Left ventricle myocardium inferior (tissue), 1 donor: ENCODE measurements at places on chromosomes 4 and X. TPM values are rescaled to one million over a fixed set of nuclear protein-coding genes. Genes with fewer than 3 reads are reported as not detected.

Gene F8
- total RNA-seq, result 49.7 TPM

Gene FAM241A
- 7.6 TPM for total RNA-seq

DNA sequence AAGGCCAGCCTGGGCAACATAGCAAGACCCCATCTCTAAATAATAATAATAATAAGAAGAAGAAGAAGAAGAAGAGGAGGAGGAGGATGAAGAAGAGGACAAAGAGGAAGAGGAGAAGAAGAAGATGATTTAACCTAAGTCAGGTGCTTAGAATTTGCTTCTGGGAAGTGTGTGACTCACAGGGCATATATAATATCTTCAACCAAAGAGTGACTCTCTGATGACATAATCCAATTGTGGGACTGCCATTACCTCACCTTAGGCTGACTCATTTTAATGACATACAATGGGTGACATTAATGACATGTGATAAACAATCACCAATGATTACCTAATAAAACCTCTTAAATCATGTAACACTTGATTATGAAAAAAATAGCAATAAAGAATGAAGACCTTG lies 32.7 kb upstream of the MBTPS2 start:
- no peak for DNase-seq

- no peak for DNase-seq
Observed at GRCh38 chr4:1447676-1448588, 41.7 kb upstream of the NKX1-1 start.

GRCh38 chr4:21900211-21900610 lies 48.4 kb downstream of the KCNIP4 start:
- DNase-seq, result no peak

GRCh38 chrX:153728951-153729631 lies 4.4 kb downstream of the ABCD1 start:
- DNase-seq, result no peak

- DNase-seq, result no peak
Observed at GRCh38 chr4:186617921-186618320, 62.6 kb upstream of the MTNR1A start.

Gene SUPT20HL2
- not detected for total RNA-seq

DNA sequence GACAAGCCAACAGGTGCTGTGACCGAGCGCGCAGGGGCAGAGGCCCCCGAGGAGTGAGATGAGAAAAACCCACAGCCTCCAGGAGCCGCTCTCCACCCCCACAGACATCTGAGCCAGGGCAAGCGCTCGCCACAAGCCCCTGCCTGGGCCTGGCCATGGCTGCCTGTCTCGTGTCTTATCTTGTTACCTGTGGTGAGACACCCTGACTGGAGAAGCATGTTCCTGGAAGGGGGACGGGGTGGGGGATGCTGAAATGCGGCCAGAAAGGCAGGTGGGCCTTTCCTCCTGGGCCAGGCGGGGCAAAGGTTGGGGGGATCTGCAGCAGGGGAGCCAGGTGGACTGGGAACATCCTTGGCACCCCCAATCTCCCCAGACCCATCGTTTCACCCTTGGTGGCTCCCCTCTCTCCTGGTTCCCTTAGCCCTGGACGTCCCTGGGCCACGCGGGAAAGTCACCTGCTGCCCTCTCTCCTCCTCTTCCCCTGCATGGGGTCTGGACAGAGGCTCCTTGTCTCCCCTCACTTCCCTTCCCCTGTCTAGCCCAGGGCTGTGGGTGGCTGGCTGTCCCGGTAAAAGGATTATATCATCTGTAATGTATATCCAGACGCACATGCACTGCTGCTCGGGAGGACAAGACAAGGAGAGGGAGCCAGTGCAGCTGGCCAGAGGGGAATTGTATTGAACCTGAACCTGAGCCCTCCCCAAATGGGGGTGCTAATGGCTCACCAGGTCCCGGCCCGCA lies 8.4 kb upstream of the DUSP9 start:
- no peak for DNase-seq

GRCh38 chr4:59553063-59553720 lies 1646.9 kb upstream of the ADGRL3 start:
- DNase-seq, result no peak
